Vagina (tissue), 2 donors: ENCODE measurements at places on chromosomes 6 and 20.

DNA sequence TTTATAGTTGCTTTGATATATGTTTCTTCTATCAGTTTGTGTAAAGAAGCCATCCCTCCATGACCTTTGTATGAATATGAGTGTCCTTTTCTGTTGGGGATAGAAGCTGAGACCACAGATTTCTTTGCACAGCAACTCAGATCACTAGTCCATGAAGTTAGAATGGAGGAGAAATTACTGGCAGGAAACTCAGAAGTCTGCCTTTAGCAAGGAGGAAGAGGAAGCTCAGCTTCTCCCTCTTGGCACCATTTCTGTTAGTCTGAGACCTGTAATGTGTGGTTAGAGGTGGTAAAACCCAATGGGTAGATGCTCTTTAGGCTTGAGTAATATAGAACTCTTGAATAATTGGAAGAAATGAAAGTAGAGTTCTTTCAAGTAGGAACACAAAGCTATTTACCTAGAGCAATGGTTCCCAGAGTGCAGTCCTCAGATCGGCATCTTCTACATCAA lies 995.3 kb upstream of the FLRT3 start:
- no peak for DNase-seq

- DNase-seq: no peak
Measured at GRCh38 chr6:147245693-147246092, 41.5 kb downstream of the STXBP5 start.

DNA sequence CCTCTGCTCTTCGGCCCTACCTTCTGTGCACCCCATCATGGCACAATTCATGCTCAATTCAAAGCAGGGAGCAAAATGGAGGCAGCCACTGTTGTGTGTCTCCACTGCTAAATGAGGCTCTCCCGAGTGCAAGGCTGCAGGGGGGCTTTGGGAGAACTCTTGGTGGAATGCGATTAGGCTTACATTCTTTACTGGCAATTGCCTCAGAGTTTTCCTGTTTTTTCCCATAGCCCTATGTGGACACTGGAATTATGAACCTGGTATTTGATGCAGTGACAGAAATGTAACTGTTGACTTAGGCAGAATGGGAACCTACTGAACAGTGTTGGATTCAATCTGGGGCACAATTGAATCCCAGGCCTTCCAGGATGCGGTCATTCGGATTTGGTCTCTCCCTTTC lies 187.9 kb upstream of the GMDS start:
- no peak for DNase-seq

- DNase-seq: no peak
Measured at GRCh38 chr20:62692801-62693523, 15.7 kb upstream of the NTSR1 start.

DNA sequence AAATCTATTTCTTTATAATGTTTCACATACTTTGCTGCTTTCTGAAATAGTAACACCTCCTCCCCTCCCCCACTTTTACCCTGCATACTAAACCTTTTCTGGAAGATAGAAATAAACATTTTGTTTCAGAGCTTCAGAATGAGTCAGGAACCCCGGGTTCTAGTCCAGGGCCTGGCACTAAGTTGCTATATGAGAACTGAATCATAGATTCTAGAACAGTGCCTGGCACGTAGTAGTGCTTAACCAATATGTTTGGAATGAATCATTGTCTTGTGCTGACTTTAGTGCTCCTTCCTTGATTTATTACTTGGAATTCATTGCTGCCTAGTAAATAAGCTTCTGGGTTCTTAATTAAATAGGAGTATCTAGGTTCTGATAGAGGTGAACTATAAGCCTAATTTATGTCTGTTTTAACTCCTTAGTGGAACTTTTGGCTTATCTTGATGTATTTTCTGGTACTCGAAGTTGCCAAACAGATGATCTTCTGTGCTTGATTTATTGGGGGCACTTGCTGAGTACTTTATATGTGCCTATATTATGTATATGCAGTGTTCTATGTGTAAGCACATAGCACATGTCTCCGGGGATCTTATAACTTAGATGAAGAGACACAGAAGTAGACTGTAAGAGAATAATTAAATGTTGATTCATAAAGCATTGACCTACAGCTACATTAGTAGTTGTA lies 18.6 kb downstream of the TAB2 start:
- DNase-seq: no peak

DNA sequence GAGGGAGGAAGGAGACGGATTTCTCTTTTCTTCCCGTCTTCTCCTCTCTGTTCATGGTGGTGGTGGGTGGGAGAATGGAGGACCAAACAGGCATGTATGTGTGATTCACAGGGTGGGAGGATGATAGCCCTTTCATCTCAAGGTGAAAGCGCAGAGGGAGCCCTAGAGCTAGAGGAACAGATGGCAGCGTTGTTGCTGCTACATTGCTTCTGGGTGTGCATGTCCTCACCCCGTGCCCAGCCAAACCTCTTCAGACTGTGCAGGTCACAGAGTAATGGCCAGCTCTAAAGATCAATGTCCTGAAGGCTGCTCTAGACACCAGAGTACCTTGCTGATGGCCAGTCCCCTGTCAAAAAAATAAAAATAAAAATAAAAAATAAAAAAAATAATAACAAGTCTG lies 301.8 kb downstream of the TBC1D7 start:
- no peak for DNase-seq

DNA sequence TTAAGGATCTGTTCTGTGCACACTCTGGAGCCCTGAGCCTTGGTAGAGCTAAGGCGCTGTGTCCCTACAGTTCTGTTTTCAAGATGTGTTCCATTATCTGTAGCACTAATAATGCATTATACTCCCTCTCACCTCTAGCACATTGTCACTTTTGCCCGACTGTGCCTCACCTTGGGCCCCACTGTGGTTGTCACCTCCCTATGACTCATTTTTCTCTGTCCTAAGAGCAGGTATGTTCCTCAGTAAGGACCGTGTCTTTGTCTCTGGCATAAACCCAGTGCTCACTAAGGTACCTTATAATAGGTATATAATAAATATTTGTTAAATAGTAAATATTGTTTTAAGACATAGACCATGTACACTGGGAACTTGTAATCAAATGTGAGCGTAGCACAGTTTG lies 942.5 kb upstream of the CITED2 start:
- DNase-seq: no peak

DNA sequence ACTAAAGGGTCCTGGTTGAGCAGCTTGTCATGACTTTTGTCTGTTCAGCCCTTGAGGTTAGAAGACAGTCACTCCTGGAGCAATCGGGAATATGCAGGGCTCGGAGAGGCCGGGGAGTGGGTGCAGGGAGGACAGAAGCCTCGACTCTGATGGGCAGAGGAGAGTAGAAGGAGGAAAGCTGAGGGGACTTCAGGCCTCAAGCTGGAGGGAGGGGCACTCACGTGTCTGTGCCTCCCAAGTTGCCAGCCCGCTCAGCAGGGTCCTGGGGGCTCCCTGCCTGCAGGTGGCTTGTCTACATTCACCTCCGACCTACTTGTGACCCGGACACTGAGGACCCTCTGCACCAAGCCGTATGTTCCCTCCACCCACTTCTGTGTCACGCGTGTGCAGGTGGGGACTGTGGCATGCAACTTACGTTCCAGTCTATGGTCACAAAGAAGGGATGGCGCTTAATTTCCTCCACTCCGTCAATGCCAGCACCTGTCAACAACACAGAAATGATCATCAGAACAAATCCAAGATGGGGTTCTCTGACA lies 86.8 kb upstream of the MPC1 start:
- DNase-seq: no peak

GRCh38 chr6:117496383-117496990 lies 14.0 kb downstream of the DCBLD1 start:
- DNase-seq: no peak
